ENCODE measurements at places on chromosomes 1 and 21.
A peak's percentile ranks its signal among the peaks of the same experiment; 100 is the strongest.

DNA sequence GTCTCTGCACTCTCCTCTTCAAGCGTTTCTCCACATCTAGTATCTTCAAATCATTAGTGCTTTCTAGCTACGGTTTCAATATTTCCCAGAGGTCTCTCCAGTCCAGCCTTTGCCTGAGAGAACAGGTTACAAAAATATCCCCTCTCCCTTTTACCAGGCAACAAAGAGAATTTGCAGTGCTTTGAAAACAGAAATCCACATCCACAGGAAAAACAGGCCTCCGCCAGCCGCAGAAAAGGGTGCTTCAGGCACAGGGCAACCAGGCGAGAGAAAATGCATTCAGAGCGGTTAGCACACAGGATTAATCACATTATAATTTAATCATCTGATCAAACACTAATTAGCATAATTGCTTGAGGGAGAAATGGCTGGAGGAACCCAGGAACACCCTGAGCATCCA, 13.8 kb downstream of the DSCAM start:
- DNase-seq, result no peak

DNA sequence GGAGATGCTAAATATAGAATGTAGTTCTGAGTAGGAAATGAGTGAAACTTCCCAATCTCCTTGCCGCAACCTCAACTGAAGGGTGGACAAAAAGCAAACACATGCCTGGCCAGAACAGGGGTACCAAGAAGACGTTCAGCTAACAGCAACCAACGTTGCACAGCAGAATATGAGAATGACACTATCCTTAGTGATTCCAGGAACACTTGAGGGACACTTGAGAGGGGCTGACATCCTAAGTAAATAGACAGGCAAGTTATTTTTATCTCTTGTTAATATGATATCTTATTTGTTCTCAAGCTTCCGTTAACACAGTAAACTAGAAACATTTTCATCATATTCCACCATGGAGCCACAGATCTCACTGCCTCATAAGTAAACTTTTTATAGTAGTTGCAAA, 908 bp downstream of the KRTAP19-1 start:
- DNase-seq, result no peak

DNA sequence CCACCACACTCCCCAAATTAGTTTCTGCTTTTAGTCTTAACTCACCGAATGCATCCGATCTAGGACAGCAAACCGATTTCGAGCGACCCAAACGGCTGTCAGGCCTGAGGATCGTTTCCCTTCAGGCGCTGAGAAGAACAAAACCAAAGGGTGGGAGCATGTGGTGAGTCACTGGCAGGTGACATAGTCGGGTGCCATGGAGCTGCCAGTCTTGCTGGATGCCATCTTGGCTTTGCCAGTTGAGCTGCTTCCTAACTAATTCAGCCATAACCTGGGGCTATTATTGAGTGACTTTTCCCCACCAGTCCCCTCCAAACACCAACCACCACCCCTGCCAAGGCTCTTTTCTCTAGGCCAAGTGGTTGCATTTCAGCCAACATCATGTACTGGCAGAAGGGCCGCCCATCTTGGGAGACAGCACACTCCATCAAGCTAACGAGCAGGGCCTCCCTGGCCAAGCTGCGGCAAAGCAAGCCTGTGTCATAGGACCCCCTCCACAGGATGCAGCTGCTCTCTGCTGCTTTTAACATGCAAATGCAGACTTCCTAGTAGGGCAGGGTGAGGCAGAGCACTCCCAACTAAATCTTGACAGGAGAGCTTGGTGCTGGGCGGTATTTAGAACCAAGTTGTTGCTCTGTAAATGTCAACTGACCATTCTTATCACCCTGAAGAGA, 22.3 kb upstream of the PEX19 start:
- no peak for DNase-seq

DNA sequence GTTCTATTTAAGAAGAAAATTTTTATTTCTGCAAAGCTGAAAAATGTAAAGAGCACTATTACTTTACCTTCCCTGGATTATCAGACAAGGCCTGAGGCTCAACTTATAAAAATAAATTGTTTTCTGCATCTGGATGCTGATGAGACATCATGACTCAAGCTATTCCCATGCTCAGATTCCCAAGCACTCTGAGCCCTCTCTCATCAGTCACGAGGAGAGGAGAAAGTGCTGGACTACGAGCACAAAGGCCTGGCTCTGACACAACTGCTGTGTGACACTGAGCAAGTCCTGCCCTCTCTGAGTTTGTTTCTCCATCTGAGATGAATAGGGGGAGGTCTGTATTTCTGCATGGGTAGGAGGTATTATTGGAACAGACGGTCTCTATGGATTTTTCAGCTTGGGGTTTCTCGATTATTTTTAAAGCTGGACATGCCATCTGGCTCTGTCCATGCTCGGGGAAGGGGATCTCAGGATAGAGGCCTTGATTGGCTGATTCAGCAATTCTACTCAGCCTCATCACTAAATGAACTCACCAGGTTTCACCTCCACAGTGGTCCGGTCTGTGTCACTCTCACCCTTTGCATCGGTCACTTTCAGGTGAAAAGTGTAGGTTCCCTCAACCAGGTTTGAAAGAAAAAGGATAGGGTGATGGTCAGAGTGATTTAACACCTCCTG, 107.7 kb downstream of the KIAA0319L start:
- DNase-seq, result no peak

- no peak for DNase-seq
Observed at GRCh38 chr1:100866901-100867206, 27.8 kb downstream of the EXTL2 start.

GRCh38 chr21:18759267-18759666, 355.7 kb upstream of the TMPRSS15 start:
- no peak for DNase-seq

DNA sequence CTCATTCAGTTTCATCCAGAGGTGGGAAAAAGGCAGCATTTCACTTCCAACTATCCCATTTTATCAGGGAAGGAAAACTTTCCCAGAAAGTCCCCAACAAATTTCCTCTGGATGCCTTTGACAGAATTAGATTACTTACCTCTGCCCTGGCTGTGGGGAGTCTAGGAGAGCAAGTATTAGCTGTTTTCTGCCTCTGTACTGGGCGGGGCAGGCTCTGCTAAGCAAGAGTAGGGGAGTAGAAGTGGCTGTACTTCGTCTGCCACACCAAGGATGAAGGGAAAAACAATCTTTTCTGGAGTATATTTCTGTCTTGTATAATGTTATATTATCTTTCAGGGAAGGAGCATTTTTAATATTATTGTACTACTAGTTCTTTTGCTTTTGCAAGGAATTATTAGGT, 78.5 kb downstream of the FNBP1L start:
- DNase-seq, result no peak

DNA sequence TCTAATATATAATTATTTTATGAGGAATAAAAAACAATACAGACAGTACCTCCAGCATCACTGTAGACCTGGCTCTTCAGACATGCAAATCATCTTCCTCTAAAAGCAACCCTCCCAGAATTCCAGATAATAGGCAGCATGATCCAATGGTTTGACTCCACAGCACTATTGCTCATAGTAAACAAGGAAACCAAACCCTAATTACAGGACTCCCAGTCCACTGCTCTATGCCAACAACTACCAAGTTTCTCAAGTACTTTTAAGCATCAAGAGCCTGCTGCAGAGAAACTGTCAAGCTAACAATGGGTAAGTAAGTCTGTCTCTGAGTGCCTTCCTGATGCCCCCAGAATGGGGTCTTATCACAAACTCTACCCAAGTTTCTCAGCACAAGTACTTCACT, 57.2 kb downstream of the EYA3 start:
- no peak for DNase-seq

DNA sequence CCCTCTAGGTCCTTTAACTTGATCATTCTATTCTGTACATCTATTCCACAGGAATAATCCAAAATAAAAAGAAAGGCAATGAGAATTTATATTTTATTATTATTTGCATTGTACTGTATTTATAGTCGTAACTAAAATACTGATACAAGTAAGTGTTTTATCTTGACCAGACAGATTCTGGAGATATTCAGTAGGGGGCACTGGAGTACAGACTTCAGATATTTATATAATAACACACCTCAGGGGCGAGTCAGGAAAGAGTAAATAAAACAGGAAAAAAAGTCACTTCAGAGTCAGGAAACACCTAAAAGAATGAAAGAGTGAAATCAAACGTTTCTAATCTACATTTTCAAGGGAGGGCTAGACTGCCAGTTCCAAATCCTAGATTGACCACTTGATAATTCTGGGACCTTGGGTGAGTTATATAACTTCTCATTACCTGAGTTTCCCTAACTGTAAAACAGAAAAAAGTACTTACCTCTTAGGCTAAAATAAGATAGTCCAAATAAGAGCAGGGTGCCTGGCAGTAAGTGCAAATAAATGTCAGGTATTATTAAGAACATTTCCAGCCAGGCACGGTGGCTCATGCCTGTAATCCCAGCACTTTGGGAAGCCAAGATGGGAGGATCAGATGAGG, 31.1 kb upstream of the MTF1 start:
- no peak for DNase-seq

DNA sequence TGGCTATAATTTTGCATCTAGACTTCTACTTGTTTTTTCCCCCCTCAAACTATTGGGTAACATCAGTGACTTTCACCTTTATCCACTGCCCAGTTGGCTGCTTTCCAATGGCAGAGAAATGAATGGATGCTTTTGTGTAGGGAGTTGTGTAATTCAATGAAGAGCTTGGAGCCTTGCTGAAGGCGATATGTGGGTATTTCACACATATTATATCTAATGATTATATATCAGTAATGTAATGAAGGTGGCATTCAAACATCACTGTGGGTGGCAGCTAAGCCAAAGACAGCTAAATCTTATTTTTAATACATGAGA, 81.2 kb downstream of the TGFB2 start:
- DNase-seq, result no peak

- DNase-seq, result no peak
Observed at GRCh38 chr1:225877580-225877979, 4.6 kb downstream of the TMEM63A start.

DNA sequence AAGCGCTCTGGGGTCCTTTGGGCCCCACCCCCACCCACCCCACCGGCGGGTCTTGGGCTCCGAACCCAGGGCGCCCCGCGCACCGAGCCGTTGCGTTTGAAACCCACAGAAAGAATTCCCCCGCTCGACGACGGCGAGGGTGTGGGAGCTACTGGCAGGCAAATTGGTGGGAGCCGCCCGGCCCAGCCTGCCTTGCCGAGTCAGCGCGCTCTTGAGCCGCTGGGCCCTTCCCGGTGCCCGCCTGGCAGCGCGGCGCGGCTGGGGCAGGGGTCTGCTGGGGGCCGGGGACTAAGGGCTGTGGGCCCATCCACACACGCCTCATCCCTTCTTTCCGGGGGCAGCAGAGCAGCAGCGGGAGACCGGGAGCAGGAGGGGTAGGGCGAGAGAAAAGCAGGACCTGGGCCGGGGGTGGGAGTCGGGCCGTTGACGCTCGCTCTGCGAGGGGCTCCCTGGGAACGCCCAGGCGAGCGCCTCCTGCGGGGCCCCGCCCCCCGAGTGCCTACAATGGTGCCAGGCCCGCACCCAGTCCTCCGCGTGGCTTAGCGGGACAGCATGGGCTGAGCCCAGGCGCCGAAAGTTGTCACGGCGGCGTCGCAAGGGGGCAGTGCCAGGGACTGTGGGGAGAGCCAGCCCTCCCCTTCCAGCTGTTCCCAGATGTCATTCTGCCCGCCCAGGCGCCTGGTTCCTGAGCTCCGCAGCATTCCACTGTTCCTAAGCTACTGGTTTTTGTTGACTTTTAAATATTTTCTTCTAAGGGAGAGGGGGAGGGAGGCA, at the start of gene C1orf94:
TSS of gene C1orf94 (plus strand) at position 78 of the 774 bp plus-strand sequence. CDS start 883 bp downstream, outside the sequence.
- DNase-seq, result no peak

DNA sequence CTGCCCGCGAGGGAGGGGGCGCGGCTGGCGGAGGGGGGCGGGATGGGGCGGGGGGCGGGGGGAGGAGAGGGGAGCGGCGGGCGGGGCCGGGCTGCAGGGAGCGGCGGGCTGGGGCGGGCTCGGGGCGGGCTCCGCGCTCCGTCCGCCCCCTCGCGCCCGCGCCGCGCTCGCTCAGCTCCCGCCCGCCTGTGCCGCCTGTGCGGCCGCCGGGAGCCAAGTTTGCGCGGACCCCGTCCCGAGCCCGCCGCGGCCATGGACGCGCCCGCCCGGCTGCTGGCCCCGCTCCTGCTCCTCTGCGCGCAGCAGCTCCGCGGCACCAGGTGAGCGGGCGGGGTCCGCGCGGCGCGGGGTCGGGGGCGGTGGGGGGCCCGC, at the start of gene GABRD:
TSS of gene GABRD (plus strand) at position 174 of the 372 bp plus-strand sequence. CDS start at position 253, 79 bp downstream.
- no peak for DNase-seq

GRCh38 chr1:67642629-67643028, 42.4 kb upstream of the GADD45A start:
- DNase-seq, result no peak

GRCh38 chr21:32174819-32175218, 104.0 kb downstream of the MIS18A start:
- DNase-seq, result no peak

DNA sequence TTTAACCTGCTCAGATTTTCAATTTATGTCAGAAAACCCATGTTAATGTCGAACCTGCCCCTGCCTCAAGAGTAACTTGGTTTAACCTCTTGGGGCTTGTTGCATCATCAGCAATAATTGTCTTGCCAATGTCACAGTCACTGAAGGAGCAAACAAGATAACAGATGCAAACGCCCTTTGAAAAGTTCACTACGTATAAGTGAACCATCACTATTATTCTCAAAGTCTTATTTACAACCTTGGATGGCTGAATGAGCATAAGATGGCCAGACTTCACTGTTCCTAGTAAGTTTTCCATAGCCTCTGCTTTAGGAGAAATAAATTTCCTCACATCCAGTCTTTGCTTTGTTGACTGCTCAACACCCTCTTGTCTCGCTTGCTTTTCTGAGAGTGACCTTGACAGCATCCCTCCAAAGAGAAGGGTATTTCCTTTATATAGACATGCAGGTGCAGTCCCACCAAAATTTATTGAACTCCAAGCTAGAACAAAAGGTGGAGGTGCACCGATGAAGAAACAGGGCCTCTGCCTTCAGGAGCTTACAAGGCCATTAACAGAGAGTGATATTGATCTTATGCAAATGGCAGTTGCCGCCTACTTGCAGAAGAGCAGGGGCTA, 749 bp upstream of the LRIG2 start:
- DNase-seq, result no peak

- no peak for DNase-seq
Observed at GRCh38 chr1:170296211-170296610, 150.5 kb downstream of the NTMT2 start.

DNA sequence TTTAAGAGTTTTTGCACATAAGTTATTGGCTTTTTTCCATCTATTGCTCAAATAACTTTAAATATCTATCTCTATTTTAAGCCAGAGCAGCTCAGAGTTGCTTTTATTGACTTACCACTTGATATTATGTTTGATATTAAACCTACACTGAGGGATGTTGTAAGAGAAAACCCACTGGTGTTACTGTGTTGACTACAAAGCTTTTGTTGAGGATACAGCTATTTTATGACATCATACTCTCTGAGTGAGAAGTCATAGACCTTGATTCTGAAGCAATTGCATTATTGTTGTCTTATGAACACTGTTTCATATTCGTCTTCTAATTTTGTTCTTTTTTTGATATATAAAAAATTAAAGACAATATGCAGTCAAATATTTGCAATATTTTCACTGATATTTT, 560.4 kb downstream of the PTBP2 start:
- no peak for DNase-seq

- DNase-seq, result peak; percentile 22
Observed at GRCh38 chr1:11749203-11749689, 12.7 kb upstream of the C1orf167 start.

All from stimulated activated naive CD4-positive, alpha-beta T cell treated with Interleukin-2 at 50 U/mL for 16 hours (primary cell).